ENCODE measurements at places on chromosomes 5 and 9.

DNA sequence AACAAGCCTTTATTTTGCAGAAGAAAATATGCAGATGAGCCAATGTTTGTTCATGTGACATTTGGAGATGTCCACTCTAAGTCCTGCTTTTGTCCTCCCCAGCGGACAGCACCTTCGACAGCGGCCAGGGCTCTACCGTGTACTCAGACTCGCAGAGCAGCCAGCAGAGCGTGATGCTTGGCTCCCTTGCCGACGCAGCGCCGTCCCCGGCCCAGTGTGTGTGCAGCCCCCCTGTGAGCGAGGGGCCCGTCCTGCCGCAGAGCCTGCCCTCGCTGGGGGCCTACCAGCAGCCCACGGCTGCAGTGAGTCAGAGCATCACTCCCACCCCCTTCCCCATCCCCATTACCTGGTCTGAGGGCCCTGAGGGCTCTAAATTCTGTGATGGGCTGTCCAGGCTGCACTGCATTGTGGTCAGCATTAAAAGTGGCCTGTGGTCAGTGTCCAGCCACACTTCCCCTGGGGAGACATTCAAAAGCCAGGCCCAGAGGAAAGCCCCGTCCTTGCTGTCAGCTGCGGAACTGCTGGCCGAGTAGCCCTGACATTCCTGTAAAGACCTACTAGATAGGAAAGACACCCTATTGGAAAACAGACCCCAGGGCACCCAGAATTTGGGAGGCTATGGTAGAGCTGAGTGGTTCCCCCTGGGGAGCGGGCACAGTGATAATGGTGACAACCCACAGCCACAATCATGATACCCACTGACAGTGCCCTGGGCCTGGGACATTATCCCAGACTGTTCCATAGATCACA, 69.0 kb downstream of the WNK2 start:
- H3K4me3 ChIP-seq = no peak overlapping the region
- no peaks in the 10 kb centered on the region for H3K36me3 ChIP-seq
- DNase-seq = no peak
- no peaks in the 10 kb centered on the region for H3K4me1 ChIP-seq

DNA sequence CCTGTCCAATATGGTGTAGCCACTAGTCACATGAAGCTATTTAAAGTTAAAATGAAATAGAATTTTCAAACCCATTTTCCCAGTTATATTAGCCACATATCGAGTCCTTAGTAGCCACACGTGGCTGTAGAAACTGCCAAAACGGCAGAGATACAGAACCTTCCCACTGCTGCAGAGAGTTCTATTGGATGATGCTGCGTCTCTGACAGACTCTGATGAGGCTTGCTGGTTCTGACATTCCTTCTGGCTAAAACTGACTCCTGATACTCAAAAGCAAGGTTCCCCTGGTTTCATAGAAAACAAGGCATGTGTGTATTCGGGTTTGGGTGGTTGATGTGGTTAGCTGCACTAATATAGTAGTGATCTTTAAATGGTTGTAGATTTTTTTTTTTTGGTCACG, 91.5 kb downstream of the TLE4 start:
- peaks cover 31% of the 10 kb centered on the region for H3K4me1 ChIP-seq
- no peak overlapping the region for H3K4me3 ChIP-seq
- no peaks in the 10 kb centered on the region for H3K27me3 ChIP-seq
- no peak overlapping the region for H3K27ac ChIP-seq

- no peak for DNase-seq
- no peaks in the 10 kb centered on the region for H3K4me1 ChIP-seq
- H3K36me3 ChIP-seq = no peaks in the 10 kb centered on the region
- no peak overlapping the region for H3K27ac ChIP-seq
Measured at GRCh38 chr9:13443346-13444244, 164.1 kb upstream of the MPDZ start.

DNA sequence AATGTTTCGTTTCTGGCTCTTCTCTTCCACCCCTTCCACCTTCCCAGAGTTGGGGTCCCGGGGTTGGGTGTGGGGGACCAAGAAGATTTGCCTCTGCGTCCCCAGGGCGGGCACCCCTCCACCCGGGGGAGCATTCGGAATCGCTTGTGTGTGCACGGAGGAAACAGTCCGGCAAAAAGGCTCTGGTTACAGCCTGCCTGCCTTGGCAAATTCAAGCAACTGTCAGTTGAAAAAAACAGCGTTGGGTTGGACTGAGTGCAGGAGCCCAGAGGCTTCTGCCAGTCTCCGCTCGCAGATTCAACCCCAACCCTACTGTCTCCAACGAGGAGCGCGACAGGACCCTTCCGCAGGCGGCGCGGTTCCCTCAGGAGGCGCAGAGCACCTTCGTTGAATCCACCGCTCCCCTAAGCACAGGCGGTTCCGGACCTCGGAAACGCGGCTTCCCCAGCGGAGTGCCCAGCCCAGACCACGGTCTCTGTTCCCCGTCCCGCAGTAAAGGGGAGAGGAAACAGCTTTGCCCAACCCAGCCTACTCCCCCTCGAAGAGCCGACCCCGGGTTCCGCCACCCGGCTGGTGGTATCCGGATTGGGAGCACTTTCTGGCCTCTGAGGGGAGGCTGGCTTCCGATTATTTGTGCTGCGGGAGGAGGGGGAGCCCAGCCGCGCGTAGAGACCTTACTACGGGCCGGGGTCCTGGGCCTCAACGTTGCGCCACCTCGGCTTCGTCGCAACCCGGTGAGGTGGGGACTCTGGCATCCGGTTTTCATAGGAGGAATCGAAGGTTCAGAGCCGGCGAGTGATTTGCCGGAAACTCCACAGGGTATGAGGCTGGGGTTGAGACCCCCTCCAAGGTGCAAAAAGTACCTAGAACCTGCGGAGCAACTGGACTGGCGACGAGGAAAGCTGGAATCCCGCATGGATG, 9.6 kb downstream of the LHX6 start:
- peaks cover 33% of the 10 kb centered on the region for H3K4me1 ChIP-seq
- H3K4me3 ChIP-seq = peak overlapping the region; percentile 73
- no peak overlapping the region for H3K27ac ChIP-seq
- H3K36me3 ChIP-seq = no peaks in the 10 kb centered on the region
- DNase-seq = no peak

DNA sequence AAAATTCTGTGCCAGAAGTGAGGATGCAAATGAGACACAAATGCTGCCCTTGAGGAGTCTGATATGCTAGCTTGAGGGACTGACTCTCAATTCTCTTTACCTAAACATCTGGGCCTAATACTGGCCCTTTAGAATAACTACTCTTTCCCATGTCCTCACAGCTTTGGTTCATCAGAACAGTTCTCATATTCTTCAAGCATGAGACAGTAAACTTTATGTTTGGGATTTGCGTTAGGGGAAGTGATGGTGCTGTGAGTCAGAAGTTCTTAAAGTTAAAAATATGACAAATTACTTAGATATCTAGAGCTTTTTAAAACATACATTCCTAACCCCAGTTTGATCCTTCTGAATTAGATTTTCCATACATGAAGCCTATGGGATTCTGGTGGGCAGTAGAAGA, 665.0 kb upstream of the RGMB start:
- no peaks in the 10 kb centered on the region for H3K36me3 ChIP-seq
- no peaks in the 10 kb centered on the region for H3K4me1 ChIP-seq
- H3K27me3 ChIP-seq = no peaks in the 10 kb centered on the region
- no peak for DNase-seq
